Psoas muscle (tissue), 8 donors: ENCODE measurements at places on chromosomes 5 and 9. TPM values are rescaled to one million over a fixed set of nuclear protein-coding genes. Genes with fewer than 3 reads are reported as not detected.

DNA sequence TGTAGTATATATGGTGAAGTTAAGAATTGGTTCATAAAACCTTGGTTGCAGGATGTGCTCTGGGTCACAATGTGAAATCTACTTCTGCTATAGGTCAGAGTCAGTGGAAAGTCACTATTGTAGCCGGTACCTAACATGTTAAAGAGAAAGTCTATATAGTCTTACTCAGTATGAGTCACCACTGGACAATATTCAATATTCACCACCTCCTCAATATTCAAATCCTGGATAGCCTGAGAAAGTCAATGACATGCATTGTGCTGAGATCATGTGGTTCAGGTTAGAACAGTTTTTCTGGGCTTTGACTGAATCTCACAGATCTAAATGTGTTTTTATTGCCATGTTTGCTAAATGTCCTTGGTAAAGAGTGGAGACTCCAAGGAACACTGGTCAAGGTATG, 108.8 kb downstream of the HMHB1 start:
- DNase-seq, result no peak

DNA sequence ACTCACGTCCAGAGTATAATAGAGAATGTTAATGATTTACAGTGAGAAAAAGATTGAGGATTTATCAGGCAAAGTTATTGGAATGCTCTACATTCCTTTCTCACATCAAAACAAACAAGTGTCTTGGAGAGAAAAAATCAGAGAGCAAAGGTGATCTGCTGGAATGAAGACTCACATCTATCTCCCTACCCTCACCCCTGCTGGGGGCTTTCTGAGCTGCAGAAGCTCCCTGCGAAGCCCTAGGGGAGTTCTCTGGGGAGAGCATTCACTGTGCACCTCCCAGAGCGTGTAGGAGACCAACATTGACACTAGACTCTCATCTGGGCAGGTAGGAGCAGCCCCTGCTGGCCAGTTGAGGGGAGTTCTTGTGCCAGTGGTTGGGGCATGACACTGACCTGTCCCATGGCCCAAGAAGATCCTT, 76.6 kb upstream of the ADAMTS16 start:
- no peak for DNase-seq

DNA sequence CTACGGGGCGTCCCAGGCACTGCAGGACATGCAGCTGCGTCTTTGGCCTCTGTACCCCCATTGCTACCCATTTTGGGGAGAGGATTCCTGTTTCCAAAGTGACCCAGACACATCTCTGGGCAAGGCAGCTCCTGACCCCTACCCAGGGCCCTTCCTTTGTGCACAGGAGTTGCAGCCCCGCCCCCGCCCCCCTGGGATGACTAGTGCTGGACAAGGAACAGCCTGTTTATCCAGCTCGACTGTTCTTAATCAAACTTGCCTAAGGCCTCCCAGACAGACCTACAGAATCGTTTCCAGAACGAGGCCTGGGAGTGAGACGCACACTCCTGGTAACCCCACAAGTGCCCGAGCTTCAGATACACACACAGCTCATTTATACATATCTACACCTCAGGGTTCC, 13.2 kb downstream of the DIPK1B start:
- no peak for DNase-seq

GRCh38 chr9:71737455-71737854, 30.9 kb downstream of the CEMIP2 start:
- no peak for DNase-seq

Gene GABRA6
- polyA plus RNA-seq, result not detected

Gene INSL6
- not detected for polyA plus RNA-seq
